NCI-H460 (cell line): ENCODE measurements at places on chromosomes 11 and 22. TPM values are rescaled to one million over a fixed set of nuclear protein-coding genes. Genes with fewer than 3 reads are reported as not detected.

DNA sequence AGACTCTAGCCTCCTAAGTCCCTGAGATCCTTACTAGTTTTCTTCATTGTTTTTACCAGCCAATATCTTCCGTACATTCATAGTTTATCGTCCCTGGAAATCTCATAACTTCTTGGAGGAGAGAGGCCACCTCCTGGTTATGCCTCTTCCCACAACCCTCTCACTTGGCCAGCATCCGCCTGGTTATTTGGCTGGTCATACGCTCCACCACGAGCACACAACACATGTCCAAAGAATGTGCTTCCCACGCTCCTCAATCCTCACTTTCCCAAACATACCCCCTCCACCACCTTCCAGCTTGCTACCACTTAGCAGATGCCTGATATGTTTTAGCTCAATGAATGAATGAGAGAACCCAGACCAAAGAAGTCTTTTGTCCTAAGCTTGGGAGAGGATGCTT is 83.5 kb upstream of the EIF3D start:
- DNase-seq, result no peak

- no peak for DNase-seq
Observed at GRCh38 chr11:14906993-14907392, 15.0 kb upstream of the CYP2R1 start.

GRCh38 chr22:46052801-46053562 is 76.0 kb upstream of the WNT7B start:
- no peak for DNase-seq

DNA sequence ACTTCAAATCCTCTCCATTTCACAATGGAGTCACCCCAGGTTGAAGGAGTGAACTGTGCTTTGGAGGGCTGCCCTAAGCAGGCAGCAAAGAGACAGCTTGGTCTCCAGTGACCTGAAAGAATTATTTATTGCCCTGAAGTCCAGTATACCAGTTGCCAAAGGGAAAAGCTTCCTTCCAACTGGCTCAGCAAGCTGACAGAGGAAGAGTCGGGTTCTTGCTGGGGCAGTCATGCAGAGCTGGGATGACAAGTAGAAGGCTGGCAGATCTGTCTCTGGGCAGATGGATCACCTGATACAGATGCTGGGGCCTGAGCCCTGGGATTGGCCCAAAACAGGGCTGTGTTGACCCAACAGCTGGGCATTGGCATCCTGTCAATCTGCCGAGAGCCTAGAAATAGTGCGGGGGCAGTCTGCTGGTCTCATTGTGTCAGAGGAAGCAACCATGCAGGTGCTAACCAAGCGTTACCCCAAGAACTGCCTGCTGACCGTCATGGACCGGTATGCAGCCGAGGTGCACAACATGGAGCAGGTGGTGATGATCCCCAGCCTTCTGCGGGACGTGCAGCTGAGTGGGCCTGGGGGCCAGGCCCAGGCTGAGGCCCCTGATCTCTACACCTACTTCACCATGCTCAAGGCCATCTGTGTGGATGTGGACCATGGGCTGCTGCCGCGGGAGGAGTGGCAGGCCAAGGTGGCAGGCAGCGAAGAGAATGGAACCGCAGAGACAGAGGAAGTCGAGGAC is at the start of gene THRSP:
Gene THRSP, plus strand, starts transcription at position 422 of the 742 bp plus-strand sequence. Its CDS starts 21 bp downstream, at position 443.
- DNase-seq, result no peak

GRCh38 chr22:23790819-23791737 is 4.3 kb downstream of the SMARCB1 start:
- no peak for DNase-seq

- peak; percentile 7 for DNase-seq
Observed at GRCh38 chr11:120985718-120986569, 38.0 kb upstream of the TBCEL start.

DNA sequence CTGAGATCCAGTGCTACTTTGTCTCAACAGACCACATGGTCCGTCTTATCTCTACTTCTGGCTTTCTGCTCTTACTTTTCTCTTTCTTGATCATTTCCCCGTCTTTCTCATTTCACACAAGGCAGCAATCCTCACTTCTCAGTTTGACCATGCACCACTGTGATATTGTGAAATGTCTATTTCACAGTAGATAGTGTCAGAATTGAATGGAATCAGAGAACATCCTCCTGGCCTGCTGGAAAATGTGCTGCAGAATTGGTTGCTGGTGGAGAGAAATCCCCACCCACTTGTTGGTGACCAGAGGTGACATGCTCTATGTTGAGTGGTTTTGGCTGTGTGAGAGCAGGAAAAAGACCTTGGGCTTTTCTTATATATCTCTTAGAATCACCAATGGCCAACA is 57.8 kb upstream of the RCN1 start:
- DNase-seq, result no peak

DEFB131B gene
- not detected in 2 replicates for total RNA-seq

OR51B4 gene
- not detected in 2 replicates for total RNA-seq

GVQW3 gene
- total RNA-seq, result 2.0 and 2.5 TPM in 2 replicates

SLC22A8 gene
- not detected in 2 replicates for total RNA-seq

DRICH1 gene
- not detected in 2 replicates for total RNA-seq

ZNF215 gene
- total RNA-seq, result 3.3 and 3.8 TPM in 2 replicates

ST13 gene
- total RNA-seq, result 156 and 178 TPM in 2 replicates
